ENCODE measurements at places on chromosomes 12 and 14.
A peak's percentile ranks its signal among the peaks of the same experiment; 100 is the strongest.

DNA sequence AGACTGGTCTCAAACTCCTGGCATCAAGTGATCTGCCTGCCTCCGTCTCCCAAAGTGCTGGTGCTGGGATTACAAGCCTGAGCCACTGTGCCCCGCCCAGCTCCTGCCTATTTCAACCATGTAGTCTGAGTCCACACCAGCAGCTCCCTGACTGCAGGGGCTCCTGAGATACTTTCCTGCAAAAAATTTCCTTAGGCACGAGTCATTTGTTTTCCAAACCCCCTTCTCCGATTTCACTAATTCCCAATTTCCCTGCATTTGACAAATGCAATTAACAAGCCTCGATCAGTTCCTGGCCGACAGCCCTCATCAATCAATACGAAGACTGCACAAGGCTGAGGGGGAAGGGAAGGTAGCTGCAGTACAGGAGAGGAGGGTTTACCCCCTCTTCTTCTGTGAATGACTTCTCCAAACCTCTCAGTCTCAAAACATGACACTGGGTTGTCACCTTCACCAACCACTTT lies 10.1 kb downstream of the PSMB5 start:
- no peak for DNase-seq

DNA sequence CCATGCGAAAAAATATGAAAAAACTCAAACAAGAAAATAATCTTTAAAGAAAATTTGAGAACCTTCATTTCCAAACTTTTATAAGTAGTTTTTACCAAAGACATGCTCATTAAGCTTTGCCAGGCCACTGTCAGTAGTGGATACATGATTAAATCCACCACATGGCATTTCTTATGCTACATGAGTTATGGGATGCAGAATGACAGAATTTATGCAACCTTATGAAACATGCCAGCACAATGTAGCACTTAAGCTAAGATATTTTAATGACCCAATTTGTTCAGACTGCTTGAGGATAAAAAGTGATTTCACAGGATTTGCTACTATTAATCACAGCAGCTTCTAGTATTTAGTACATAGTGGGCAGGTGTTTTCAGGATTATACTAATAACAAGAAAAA lies 123.3 kb downstream of the ATP23 start:
- no peak for DNase-seq

GRCh38 chr14:94598816-94599655 lies 13.2 kb upstream of the SERPINA3 start:
- peak; percentile 16 for DNase-seq

GRCh38 chr12:25376985-25377384 lies 126.3 kb upstream of the KRAS start:
- no peak for DNase-seq

DNA sequence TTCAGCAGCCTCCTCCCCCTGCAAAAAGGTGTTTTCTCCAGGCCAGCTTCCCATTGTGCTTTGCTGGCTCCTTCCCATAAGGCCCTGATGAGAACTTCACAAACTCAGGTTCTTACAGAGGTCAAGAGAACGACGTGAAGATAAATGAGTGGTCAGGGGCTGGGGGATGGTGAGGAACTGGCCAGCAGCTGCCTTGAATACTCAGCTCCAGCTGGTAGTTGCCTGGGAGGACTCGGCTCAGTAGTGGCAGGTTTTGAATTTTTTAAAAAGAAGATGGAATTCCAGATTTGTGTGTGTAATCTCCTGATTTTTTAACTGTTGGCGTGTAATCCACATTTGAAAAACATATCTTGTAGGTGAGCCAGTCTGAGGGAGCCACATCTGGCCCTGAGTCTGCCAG lies 5.9 kb downstream of the DDX55 start:
- no peak for DNase-seq

GRCh38 chr14:54478636-54479215 lies 10.1 kb downstream of the GMFB start:
- no peak for DNase-seq

DNA sequence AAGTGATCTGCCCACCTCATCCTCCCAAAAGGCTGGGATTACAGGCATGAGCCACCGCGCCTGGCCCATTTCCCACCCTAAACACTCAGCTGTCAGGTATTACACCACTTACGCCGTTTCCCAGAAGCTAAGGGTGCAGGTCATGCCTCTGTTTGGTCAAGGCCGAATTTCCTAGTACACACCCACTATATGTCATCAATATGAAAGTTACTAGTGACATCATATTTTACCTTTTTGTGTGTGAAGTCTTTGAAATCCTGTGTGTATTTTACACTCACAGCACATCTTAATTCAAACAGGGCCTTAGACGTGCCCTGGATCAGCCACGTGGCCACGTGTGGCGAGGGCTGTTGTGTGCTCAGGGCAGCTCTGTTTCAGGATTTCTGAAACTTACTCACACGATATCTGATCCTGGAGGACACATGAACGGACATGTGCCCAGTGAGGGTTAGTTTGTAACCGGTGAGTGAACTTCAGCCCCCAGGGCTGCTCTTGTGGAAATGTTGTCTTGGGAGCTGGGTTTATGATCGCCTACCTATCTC lies 51.8 kb downstream of the GLT1D1 start:
- no peak for DNase-seq

DNA sequence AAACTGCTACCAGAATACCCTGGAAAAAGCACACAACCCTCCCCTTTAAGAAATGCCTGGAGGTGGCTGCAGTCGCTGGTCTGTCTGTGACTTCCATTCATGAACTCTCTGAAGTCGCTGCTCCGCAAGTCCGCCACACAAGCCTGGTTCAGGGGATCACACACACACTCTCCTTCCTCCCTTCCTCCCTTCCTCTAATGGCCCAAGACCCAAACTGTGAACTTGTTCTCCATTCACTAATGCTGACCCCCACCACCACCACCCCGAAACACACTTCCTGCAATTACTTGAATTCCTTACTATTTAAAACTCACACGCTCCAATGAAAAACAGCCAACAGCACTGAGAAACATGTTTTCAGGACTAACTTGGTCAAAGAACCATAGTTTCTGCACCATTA lies 1.0 kb upstream of the LMO3 start:
- peak; percentile 25 for DNase-seq

DNA sequence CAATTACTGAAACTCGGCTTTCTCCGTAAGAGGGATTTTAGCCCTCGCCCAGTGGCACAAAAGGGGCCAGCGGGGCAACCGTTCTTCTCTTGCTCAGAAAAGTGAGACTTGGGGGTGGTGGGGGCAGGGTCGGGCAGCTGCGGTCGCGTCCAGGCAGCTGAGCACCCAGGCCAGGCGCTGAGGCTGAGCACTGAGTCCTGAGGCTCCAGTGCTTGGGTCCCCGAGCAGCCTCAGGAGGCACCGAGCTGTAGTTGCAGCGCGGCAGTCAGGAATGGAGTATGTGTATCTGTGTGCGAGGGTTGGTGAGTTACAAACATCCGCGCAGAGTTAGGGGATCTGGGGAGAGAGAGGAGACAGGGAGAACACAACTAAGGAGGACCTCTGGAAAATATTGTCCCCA lies 4.1 kb upstream of the HOXC6 start:
- DNase-seq: no peak

GRCh38 chr12:108807476-108807875 lies 49.9 kb downstream of the SSH1 start:
- DNase-seq: no peak

DNA sequence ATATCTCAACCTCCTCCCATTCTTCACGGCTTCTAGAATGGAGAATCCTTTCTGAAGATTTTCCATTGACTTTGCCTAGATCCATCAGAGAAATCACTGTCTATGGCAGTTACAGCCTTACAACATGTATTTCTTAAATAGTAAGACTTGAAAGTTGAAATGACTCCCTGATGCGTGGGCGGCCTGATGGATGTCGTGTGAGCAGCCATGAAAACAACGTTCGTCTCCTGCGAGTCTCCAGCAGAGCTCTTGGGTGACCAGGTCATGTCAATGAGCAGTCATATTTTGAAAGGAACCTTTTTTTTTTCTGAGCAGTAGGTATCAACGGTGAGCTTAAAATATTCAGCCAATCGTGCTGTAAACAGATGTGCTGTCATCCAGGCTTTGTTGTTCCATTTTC lies 139.9 kb upstream of the C14orf180 start:
- DNase-seq: no peak

GRCh38 chr14:51546099-51546498 lies 105.6 kb upstream of the FRMD6 start:
- DNase-seq: no peak

- DNase-seq: no peak
Observed at GRCh38 chr14:104099096-104100041, 13.9 kb downstream of the ASPG start.

DNA sequence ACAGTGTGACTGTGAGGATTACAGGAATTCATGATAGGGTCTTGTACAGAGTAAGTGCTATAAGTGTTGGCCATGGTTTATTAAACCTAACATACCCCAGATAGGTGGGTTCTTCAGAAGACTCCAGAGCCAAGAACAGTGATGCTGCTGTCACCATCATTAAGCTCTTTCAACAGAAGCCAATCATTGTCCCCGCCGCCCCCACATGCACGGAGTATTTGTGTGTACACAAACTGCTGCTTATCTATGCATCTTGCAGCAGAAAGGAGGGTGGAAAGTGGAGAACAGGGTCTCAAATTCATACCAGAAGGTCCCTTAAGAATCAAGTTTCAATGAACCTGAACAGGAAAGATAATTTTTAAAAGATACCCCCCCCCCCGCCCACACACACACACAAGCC lies 51.2 kb downstream of the TMCC3 start:
- DNase-seq: no peak

DNA sequence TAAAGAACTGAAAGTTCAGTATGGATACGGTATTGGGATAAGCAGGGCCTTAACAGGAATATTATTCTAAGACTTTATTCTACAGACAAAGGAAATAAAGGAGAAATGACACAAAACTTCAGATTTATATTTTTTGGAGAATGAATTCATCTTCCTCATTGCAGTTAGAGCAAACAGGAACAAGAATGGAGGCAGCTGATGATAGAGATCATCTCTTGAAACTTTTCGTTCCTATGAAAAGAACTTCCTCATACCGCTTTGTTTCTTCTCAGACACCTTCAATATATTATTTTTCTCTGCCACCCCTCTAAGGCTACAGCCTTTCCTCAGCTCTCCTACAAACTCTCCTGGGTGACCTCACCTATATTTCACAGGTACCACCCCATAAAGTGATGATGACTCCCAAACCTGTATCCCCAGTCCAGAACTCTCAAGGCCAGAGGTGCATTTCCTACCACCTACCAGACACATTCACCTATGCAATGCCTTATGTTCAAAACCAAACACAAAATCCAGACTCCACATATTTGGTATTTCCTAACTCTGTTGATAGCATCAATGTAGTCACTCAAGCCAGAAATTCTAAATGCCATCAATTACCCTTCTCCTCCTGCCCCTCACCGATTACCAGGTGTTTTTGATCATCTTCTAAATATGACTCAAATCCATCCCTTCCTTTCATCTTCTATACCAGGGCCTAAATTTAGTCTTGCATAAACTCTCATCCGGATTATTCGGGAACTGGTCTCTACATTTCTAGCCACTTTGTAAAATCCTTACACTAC lies 7.4 kb downstream of the MAP4K5 start:
- DNase-seq: no peak

DNA sequence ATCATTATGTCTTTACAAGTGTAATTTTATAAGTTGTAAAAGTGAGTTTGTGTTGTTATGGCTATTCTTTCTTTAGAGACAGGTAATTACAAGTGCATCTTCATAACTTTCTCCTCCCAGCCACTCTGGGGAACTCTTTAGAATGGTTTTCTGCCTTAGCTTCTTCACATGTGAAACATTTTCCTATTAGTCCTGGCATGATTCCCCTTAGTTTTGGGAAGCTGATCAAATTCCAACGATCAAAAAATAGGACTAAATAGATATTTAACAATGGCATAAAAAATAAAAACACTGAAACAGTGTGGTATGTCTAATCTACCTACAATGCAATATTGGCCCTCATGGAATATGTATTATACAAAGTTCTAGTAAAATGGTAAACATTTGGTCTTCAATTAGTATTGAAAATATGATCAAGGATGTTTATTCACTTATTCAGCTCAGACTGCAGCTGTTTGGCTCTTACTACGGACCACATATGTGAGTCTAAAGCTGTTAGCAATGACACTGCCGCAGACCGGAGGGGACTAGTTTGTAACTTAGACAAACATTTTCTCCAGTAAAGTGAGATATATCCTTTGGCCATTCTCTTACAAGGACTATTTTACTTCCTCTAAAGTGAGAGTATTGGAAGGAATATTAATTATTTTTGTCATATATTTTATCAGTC lies 890.8 kb upstream of the USP15 start:
- DNase-seq: no peak

DNA sequence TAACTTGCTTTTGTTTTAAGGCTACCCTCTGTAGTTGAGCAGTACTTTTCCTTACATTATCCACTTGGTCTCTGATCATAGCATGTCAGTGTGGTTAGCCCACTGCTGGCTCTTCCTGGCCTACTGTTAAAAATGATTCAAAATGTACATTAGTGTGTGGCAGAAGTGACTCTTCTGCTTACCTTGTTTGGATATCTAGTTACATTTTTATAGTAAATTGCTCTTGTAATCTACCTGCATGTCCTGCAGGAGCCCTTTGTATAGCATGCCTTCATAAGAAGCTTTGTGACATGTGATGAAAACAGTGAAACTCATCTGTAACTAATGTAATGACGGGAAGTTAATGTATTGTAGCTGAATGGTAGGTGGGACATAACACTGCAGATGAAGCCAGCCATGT lies 8.1 kb downstream of the SPATS2 start:
- DNase-seq: no peak

- DNase-seq: no peak
Observed at GRCh38 chr12:132356691-132357622, 27.6 kb upstream of the GALNT9 start.

DNA sequence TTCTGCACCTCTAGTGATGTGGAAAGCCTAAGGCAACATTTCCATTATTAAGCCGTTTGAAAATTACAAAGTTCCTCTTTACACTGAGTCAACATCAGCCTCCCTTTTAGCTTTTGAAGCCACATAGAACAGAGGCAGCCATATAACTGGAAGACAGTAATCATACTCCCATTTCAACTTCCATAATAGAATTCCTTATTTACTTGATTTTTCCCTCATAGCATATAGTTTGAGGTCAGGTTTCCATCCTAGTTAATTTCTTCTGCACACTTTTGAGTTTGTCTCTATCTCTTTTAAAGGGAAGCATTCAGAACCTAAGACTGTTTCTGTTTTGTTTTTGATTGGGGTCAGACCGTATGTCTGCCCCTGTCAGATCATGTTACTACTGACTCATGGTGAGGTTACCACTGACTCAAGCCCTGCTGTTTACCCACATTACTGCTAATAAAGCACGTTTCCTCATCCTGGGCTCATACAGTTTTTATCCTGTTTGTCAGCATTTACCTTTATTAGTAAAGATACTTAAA lies 161.0 kb downstream of the SLC38A4 start:
- no peak for DNase-seq

- no peak for DNase-seq
Observed at GRCh38 chr12:39884616-39885125, 221.2 kb downstream of the SLC2A13 start.

Data from neural crest cell (in vitro differentiated cells).